ENCODE measurements at places on chromosomes 13 and 19.

DNA sequence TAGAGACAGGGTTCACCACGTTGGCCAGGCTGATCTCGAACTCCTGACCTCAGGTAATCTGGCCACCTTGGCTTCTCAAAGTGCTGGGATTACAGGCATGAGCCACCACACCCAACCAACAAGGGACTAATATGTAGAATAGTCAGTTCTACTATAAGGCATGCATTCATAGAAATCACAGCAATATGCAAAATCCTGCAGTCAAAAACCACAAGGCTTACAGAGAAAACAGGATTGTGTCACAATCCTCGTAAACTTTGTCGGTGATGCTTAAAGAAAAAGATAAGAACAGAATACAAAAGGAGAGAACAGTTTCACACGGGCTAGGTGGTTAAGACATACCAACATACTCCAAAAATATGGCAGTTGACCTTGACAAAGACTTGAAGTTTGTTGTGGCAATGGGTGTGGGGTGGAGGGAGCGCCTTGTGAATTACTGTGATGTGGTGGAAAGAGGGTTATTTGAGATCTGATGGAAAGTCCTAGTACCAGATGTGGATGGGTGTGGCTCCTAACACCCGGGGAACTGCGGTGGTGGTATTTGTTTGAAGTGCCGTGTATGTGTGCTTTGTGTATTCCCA lies 12.4 kb downstream of the NOSIP start:
- DNase-seq: peak; percentile 15

GRCh38 chr19:17522988-17523872 lies 11.8 kb downstream of the PGLS start:
- no peak for DNase-seq

DNA sequence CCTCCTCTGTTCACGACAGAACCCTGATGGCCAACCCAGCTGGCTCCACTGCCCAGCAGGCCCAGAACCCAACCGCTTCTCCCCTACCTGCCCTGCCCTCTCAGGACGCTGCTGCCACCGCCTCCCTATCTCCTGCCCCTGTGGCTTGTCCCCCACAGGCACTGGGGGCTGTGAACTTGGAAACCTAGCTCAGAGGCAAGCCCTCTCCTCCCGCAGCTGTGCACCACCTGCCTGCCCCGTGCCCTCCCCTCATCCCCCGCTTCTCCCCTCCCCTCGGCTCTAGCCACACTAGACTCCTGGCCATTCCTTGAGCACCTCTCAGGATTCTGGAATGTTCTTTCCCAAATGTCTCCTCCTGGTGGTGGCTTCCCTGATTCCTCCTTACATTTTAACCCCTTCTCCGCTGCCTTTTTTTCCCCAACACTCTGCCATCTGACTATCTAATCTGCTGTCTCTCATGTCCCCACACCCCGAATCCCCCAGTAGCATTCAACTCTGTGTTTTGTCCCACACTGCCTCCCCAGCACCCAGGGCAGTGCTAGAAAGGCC lies 6.7 kb downstream of the NANOS3 start:
- no peak for DNase-seq

DNA sequence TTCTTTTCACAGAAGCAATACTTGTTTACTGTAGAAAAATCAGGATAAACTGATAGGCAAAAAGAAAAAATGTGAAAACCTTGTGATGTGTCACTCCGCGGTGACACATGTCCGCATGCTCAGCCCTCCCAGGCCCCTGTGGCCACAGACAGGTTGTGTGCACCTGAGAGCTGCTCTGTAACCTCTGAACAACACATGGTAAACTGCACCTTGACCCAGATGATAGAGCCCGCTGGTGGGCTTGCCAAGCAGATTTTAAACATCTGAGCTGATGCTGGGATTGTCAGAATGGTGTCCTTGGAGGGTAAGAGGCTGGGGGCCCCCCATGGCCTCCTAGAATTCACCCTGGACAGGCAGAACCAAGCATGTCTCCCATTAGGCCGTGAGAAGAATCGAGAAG lies 33.8 kb downstream of the DHRS12 start:
- DNase-seq: no peak

DNA sequence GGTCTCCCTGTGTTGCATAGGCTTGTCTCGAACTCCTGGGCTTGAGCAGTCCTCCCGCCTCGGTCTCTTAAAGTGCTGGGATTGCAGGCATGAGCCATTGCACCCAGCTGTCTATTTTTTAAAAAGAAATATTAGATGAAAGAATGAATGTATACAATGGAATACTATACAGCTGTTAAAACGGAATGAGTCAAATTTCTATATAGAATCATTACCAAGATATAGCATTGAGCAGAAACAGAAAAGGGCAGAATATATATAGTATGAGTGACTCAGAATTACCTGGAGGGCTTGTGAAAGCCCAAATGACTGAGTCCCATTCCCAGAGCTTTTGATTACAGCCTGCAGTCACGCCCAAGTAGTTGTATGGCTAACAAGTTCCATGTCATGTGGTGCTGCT lies 4.4 kb downstream of the DACT3 start:
- no peak for DNase-seq

- no peak for DNase-seq
These were observed 78.8 kb downstream of the MAP4K1 start for GRCh38 chr19:38538793-38539528.

- no peak for DNase-seq
These were observed 1187.6 kb downstream of the OLFM4 start for GRCh38 chr13:54216221-54216620.

- DNase-seq: peak; percentile 84
These were observed 690 bp upstream of the B3GNT8 start for GRCh38 chr19:41427647-41428480.

- peak; percentile 30 for DNase-seq
These were observed 2.2 kb downstream of the S1PR2 start for GRCh38 chr19:10228920-10229319.

All from NCI-H2171 treated with DMSO at 0.1 percent for 48 hours (cell line).